ENCODE measurements at places on chromosomes 3 and 15. TPM values are rescaled to one million over a fixed set of nuclear protein-coding genes. Genes with fewer than 3 reads are reported as not detected.

Gene MUC20
- total RNA-seq: not detected

Gene B3GNT5
- total RNA-seq: 2.7 TPM

Gene ZKSCAN7
- 4.5 TPM for total RNA-seq

Gene PPP1R14D
- total RNA-seq: not detected

Gene PRSS50
- total RNA-seq: not detected

Gene PCSK6
- not detected for total RNA-seq

Gene TNNC1
- not detected for total RNA-seq

Gene ZNF80
- not detected for total RNA-seq

Gene BBX
- total RNA-seq: 52.4 TPM

Gene PRICKLE2
- total RNA-seq: 24.8 TPM

Gene MST1R
- total RNA-seq: not detected

Gene MYL3
- total RNA-seq: not detected

Gene HRG
- not detected for total RNA-seq

Gene FOXB1
- not detected for total RNA-seq

Gene SUSD5
- 0.13 TPM for total RNA-seq

Gene C3orf80
- total RNA-seq: 1.3 TPM

Gene DUOX1
- 0.32 TPM for total RNA-seq

Data from GM23248 (cell line).